ENCODE measurements at places on chromosomes 6 and 20. TPM values are rescaled to one million over a fixed set of nuclear protein-coding genes. Genes with fewer than 3 reads are reported as not detected.
A peak's percentile ranks its signal among the peaks of the same experiment; 100 is the strongest.

Gene RAB22A
- total RNA-seq = 12.7 TPM

Gene HEY2
- total RNA-seq = 0.32 TPM

Gene CLIC5
- total RNA-seq = not detected

- no peak overlapping the region for H3K4me3 ChIP-seq
- H3K27me3 ChIP-seq = no peaks in the 10 kb centered on the region
- DNase-seq = no peak
Measured at GRCh38 chr20:53698371-53698978, 104.8 kb upstream of the ZNF217 start.

DNA sequence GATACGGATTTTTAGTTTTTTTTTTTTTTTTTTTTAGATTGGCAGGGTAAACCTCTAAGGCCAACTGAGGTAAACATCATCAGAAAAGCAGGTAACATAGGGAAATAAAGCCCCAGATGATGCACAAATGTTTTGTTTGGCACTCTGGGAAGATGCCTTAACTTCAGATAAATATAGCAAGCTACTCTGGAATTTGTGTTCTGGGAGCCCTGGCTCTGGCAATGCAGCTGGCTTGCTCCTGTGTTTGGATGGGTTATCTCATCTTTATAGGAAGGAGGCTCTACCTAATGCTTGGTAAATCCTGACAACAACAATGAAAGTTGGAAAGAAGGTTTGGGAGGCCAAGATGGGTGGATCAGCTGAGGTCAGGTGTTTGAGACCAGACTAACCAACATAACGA lies 77.4 kb downstream of the GFOD1 start:
- DNase-seq = no peak
- H3K27me3 ChIP-seq = no peaks in the 10 kb centered on the region
- no peak overlapping the region for H3K27ac ChIP-seq
- H3K4me1 ChIP-seq = peaks cover 5% of the 10 kb centered on the region

DNA sequence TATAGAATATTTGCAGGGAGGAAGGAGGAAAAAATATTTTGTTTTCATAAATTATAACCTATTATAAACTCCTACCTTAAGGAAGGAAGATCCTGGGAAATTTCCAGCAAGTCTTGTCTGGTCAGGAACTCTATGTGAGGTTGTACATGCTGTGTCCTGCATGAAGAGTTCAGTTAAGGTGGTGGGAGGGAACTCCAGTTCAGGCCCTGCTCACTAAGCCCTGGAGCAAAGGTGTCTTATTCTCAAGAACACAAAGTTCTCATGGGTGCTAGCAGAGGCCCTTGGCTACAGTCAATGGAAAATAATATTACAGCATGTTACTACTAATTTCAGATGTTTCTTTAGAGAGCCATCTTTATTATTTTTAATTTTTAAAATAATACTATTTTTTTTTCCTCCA lies 3.8 kb upstream of the OGFRL1 start:
- no peaks in the 10 kb centered on the region for H3K27me3 ChIP-seq
- H3K4me1 ChIP-seq = no peaks in the 10 kb centered on the region
- H3K36me3 ChIP-seq = no peaks in the 10 kb centered on the region
- H3K4me3 ChIP-seq = no peak overlapping the region
- H3K27ac ChIP-seq = no peak overlapping the region
- DNase-seq = no peak

Gene TRDN
- total RNA-seq = 3.8 TPM

Gene SYCP2
- 0.37 TPM for total RNA-seq

DNA sequence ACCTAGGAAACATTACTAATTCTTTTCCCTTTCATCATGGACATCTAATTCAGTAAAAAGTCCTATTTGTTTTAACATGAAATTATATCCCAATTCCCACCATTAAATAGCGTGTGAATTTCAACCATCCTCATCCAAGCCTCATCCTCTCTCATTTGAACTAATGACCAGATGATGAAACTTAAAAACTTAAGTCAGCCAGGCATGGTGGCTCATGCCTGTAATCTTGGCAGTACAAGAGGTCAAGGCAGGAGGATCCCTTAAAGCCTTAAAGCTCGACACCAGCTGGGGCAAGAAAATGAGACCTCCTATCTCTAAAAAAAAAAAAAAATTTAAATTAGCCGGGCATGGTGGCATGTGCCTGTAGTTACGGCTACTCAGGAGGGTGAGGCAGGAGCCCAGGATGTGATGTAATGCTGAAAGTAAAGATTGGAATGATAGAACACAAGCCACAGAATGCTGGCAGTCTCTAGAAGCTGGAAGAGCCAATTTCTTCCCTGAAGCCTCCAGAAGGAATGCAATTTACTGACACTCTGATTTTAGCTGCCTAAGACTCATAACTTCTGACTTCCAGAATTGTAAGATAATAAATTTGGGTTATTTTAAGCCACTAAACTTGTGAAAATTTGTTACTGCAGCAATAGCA lies 27.1 kb upstream of the HAO1 start:
- no peak overlapping the region for H3K4me3 ChIP-seq
- H3K36me3 ChIP-seq = no peaks in the 10 kb centered on the region
- peak; percentile 4 for DNase-seq
- H3K27me3 ChIP-seq = no peaks in the 10 kb centered on the region
- H3K4me1 ChIP-seq = no peaks in the 10 kb centered on the region

- H3K27me3 ChIP-seq = no peaks in the 10 kb centered on the region
- H3K4me1 ChIP-seq = no peaks in the 10 kb centered on the region
- H3K36me3 ChIP-seq = no peaks in the 10 kb centered on the region
- DNase-seq = no peak
Measured at GRCh38 chr20:38631155-38632022, 29.8 kb downstream of the ARHGAP40 start.

GRCh38 chr20:8457978-8458377 lies 325.9 kb downstream of the PLCB1 start:
- H3K4me1 ChIP-seq = no peaks in the 10 kb centered on the region
- no peak overlapping the region for H3K27ac ChIP-seq
- H3K36me3 ChIP-seq = no peaks in the 10 kb centered on the region
- DNase-seq = no peak

Gene SAPCD1
- total RNA-seq = 9.9 TPM

Gene WFDC10B
- not detected for total RNA-seq

Data from A673 (cell line).